ENCODE measurements at places on chromosomes 3 and 15.

DNA sequence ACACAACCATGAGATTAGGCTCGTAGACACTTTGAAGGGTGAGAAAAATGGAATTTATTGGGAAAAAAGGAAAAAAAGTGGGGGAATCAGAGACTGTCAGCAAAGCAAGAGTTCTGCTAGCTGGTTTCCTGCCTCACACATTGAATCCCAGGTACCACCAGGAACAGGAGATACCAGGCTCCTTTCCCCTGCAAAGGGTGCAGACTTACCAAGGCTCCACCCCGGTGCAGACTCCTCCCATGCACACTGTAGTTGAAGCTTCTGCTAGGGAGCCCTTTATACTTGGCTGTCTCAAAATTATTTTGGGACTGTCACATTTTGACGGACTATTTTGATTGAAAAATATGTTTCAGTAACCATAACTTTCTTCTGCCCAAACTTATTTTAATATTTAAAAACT lies 819.9 kb upstream of the GBE1 start:
- DNase-seq = no peak

- no peak for DNase-seq
Observed at GRCh38 chr3:7788881-7789280, 712.7 kb upstream of the LMCD1 start.

GRCh38 chr15:59741274-59741906 lies 52.3 kb upstream of the BNIP2 start:
- no peak for DNase-seq

GRCh38 chr15:56978898-56979662 lies 60.6 kb downstream of the TCF12 start:
- no peak for DNase-seq

DNA sequence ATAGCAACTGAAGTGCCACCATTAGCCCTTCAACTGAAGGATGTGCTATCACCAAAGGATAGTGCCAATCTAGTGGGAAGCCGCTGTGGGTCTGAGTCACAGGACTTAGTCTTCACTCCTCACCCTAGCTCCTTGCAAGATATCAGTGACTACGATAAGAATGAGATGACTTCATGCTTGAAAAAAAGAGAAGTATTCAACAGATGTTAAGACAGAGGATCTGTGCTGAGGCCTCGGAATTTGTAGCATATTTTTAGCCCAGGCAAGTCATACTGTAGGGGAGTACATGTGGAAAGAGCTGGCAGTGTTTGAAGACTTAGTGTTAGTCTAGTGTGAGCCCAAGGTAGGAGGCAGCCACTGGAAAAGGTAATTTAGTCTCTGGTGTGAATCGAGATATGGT lies 270.7 kb upstream of the LRTM1 start:
- DNase-seq = no peak

DNA sequence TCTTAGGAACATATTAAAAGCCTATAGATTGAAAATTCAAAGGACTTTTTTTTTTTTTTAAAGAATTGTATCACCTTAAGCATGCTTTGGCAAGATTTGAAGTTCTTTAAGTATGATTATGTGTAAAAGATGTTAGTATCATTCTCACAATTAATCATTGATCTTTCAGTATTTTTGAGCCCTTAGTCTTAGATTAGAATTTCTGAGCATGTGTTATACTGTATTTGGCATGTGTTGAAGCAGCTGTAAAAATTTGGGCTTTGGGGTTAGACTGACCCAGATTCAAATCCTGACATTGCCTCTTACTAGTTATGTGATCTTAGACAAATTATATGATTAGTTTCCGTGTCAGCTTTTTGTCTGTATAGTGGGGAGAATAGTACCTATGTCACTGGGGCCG lies 6.3 kb downstream of the OXSR1 start:
- DNase-seq = no peak

- DNase-seq = no peak
Observed at GRCh38 chr3:170589113-170589512, 3.2 kb upstream of the SLC7A14 start.

- no peak for DNase-seq
Observed at GRCh38 chr3:39013921-39014509, 37.7 kb downstream of the SCN11A start.

DNA sequence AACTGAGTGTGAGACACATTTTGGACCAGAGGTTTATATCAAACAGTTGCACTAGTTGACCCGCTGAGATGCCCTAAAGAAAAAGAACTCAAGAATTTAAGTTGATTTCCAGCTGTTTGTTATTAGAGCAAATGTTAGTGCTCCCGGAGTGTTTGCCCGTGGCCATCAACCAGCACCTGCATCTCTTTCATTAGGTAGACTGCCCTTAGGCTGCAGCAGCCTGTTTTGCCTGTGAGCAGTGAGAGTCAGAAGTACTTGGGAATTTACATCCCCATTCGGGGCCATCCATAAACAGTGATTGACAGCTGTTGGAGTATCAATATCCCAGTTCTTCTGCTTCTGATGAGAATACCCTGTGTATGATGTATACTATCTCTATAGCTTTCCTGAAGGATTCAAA lies 492.6 kb downstream of the RBMS3 start:
- DNase-seq = no peak

DNA sequence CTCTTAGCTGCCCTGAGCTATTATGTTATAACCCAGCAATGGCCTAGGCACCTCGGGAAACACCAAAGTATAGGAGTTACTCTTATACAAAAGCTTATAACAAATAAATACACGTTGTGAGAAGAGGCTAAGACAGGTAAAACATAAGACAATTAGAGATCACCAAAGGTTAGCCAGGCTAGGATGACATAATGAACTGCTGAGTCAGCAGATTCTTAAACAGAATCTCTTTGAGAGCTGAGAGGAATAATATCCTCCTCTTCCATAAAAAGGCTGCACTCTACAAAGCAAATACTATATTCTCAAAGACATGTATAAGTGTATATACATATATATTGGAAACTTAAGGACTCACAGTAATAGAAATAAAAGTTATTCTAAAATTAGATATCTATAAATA lies 37.2 kb downstream of the GOLIM4 start:
- DNase-seq = no peak

DNA sequence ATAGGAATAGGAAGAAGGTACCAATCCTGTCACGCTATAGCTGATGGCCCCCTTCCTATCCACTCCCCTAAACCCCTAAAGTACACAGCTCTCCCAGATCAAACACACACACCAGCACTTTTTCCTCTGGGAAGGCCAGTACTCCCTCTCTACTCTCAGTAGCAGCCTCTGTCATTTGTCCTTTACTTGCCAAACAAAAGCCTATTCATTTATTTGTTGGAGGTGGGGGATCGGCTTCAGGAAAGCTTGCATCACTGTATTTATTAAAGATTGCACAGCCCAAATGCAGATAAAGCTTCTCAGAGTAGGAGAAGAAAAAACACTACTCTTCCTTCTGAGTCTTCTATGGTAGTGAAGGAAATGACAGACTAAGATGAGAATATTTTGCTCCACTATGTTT lies 429.7 kb upstream of the RASGRP1 start:
- DNase-seq = no peak

DNA sequence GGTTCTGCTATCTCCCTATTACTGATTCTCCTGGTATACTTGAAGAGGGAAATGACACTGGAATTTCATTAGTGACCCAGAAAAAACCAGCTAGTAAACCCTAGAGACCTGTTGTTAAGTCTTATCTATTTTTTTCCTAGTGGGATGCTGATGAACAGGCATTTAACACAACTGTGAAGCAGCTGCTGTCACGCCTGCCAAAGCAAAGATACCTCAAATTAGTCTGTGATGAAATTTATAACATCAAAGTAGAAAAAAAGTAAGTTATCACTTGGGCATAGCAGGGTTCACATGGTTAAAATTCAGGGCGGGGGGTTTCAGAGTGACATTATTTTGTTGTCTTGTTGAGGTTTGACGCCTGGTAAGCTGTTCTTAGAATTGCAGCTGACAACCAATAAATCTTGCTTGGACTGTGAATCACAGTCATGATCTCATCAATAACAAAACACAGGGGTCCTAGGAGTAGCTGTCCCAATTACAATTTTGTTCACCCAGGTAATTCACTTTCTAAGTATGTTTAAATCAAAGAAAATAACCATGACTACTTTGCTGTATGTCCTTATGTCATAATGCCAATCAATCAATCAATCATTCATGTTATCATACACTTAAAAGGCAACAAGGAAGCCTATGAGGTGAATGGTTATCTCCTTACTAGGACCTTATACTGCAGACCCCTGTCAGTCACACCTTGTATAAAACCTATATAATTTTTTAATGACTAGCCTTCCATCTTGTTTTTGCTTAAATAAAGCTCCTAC lies 4.6 kb downstream of the SRP14 start:
- DNase-seq = no peak

- DNase-seq = no peak
Observed at GRCh38 chr3:146342989-146343388, 92.1 kb upstream of the PLSCR4 start.

DNA sequence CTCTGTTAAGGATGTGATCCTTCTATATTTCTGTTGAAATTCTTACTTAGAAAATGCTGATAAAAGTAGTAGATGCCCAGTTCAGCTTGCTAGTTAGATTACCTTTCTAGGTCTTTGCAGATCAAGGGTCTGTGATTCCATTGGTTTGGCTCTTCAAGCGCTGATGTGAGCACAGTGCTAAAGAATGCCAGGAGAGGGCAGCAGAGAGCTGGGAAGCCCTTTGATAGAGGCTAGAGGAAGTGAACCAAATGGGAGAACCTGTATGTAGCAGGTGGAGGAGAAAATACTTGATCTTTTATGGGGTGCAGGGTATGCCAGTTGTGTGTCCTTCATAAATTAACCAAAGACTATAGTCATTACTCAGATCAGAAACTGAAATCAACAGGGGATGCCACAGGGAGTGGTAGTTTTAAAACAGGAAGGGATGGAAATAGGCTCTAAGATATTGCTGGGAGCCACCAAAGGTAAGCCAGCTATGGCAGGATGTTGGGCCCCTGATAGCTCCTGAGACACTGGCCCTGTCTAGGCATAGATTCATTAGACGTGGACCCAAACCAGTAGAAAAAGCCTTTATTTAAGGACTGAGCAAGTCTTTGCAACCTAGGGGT lies 677.4 kb downstream of the SQOR start:
- DNase-seq = no peak
